ENCODE measurements at places on chromosomes 7 and 10. TPM values are rescaled to one million over a fixed set of nuclear protein-coding genes. Genes with fewer than 3 reads are reported as not detected.

DNA sequence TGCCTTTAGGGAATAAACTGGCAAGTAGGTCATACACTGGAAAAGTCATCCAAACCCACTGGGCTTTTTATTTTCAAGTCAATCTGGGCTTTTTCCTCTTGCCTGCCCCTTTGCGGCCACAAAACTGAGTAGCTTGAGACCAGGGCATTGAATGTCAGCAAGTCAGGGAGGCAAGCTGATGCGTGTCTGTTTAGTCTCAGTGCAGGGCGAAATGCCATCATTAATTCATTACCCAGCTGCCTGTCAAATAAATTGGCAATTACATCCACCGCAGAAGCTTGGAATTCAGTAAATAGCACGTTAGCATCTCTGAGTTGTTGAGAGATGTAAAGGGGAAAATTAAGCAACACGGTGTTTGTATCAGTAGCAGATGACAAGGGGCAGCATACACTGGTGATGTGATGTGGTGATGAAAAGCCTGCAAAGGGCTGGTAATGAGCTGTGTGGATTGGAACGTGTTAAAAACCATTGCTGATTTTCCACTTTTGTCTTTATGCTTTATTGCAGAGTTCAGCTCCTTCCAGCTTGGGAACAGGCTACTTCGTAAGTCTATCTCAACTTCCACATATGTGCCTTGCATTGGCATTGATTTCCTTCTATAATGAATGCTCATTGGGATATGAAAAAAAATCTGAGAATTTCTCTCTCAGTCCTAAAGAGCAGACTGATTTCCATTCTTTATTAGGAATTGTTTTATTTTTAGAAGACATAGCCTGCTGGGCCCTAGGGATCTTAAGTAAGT lies 535.9 kb downstream of the AUTS2 start:
- no peak for DNase-seq

- no peak for DNase-seq
These were observed 66.3 kb upstream of the COMTD1 start for GRCh38 chr10:75302029-75302428.

DNA sequence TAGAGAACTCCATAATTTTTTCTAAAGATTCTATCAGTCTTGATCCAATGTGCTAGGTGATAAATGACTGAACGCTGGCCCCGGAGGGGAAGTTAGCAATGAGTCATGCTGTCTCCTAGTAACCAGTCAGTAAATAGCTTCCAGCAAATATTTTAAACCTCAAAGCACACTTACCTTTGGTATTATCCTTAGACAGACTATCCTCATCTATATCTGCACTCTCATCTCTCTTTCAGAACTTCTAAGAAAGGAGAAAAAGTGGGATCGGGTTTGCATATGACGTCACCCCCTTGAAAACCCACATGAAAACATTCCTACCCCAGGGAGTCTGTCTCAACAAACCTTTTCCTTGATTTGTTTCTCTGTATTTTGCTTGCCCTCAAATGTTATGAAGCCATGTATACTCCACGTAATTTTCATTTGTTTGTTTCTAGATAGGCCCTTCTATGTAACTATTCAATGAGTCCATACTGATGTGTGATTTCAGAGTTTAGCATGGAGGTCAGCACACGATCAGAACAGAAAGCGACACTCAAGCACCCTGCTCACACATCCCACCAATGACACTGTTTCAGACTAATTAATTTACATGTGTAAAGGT lies 174.9 kb upstream of the NRP1 start:
- DNase-seq: peak; percentile 90

DNA sequence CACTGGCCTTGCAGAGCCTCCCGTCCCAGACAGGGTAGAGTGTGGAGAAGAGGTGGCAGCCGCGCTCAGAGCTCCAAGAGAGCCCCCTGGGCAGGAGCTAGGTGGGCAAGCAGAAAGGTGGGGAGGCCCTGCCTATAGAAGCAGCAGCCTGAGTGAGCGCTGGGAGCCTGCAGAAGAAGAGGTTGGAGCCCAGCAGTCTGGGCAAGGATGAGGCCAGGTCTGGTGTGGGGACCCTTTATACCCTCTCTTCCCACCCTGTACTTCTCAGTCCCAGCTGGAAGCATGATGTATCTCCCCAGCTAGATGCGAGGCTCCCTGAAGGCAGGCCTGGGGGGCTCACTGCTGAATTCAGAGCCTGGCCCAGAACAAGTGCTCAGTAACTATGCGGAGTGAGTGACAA lies 44.5 kb upstream of the ZMIZ1 start:
- DNase-seq: no peak

BICC1 gene
- 4.1 TPM for total RNA-seq

Data from stomach (tissue), 19 donors.